ENCODE measurements at places on chromosomes 2 and 18. TPM values are rescaled to one million over a fixed set of nuclear protein-coding genes. Genes with fewer than 3 reads are reported as not detected.

KIDINS220 gene
- 43.8 TPM for total RNA-seq

SPP2 gene
- total RNA-seq: not detected

- H3K27ac ChIP-seq: no peak overlapping the region
- H3K36me3 ChIP-seq: no peaks in the 10 kb centered on the region
- no peak for DNase-seq
- H3K4me1 ChIP-seq: no peaks in the 10 kb centered on the region
Measured at GRCh38 chr2:225865468-225865867, 466.0 kb downstream of the NYAP2 start.

GRCh38 chr2:133097666-133098065, 427.7 kb upstream of the LYPD1 start:
- H3K36me3 ChIP-seq: no peaks in the 10 kb centered on the region
- no peak overlapping the region for H3K4me3 ChIP-seq
- H3K4me1 ChIP-seq: no peaks in the 10 kb centered on the region
- H3K27ac ChIP-seq: no peak overlapping the region
- no peak for DNase-seq

DNA sequence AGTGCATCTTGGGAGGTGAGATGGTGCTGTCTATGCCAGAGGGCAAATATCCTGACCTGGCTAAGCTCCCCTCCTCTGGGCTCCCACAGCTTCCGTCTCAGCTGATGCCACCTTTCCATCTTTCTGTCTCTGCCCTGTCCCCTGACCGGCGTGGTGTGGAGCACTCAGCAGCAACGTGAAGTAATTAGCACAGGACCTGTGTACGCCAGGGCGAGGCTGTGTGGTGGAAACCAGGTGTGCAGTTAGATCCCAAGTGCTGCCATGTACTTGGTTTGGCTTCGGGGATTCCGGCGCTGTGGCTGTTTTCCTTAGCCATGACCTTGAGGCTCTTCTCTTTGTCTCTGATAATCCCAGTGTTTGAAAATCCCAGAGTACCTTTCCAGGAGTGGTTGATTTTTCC, 36.5 kb downstream of the COA5 start:
- no peak overlapping the region for H3K27ac ChIP-seq
- peaks cover under 1% of the 10 kb centered on the region for H3K36me3 ChIP-seq
- peaks cover 15% of the 10 kb centered on the region for H3K4me1 ChIP-seq

GRCh38 chr18:35964319-35964718, 8.2 kb upstream of the RMP24 start:
- no peaks in the 10 kb centered on the region for H3K36me3 ChIP-seq
- no peak overlapping the region for H3K27ac ChIP-seq
- no peaks in the 10 kb centered on the region for H3K4me1 ChIP-seq
- no peak for DNase-seq
- no peak overlapping the region for H3K4me3 ChIP-seq

GRCh38 chr2:144267239-144267638, 252.7 kb downstream of the ZEB2 start:
- no peak overlapping the region for H3K4me3 ChIP-seq
- DNase-seq: no peak
- peaks cover 23% of the 10 kb centered on the region for H3K4me1 ChIP-seq
- no peaks in the 10 kb centered on the region for H3K27me3 ChIP-seq
- H3K36me3 ChIP-seq: no peaks in the 10 kb centered on the region
- H3K27ac ChIP-seq: peak overlapping the region; percentile 3

DNA sequence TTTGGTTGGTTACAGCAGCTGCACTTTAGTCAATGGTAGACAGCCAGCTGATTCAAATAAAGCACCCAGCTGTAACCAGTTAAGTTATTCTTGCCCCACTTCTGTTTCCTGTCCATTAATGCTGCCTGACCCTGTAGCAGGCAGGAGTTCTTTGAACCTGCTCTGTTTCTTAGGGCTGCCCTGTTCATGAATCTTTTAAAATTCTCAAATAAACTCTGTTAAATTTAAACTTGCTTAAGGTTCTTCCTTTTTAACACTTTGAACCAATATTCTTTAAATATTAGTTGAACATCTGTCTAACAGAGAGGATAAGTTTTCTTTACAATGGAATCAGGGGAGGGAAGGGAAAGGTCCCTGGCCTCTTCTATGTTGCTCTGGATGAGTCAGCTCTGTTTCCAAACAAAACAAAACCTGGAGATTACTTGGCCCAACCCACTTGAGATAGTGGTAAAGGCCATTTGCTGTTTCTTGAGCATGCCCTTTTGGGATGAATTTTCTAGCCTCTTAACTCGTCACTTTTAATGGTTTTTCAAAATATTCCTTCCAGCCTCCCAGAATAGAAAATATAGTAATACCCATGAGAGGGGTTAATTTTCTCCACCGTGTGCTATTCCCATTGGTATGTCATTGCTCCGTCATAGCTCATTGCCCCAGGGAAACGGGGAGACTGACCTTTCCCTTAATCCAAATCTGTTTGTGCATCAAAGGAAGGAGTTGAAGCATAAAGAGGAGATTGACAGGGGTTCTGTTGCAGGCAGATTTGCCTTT, 112.1 kb upstream of the FHL2 start:
- DNase-seq: no peak
- H3K27me3 ChIP-seq: peaks cover 41% of the 10 kb centered on the region
- no peak overlapping the region for H3K4me3 ChIP-seq
- H3K36me3 ChIP-seq: no peaks in the 10 kb centered on the region
- H3K4me1 ChIP-seq: no peaks in the 10 kb centered on the region
- no peak overlapping the region for H3K27ac ChIP-seq

GRCh38 chr2:95385570-95385984, 16.9 kb upstream of the FAHD2A start:
- H3K36me3 ChIP-seq: no peaks in the 10 kb centered on the region
- DNase-seq: no peak
- H3K27ac ChIP-seq: no peak overlapping the region

- H3K27me3 ChIP-seq: peaks cover 12% of the 10 kb centered on the region
- H3K4me3 ChIP-seq: peak overlapping the region; percentile 78
- peak overlapping the region; percentile 80 for H3K27ac ChIP-seq
- H3K36me3 ChIP-seq: no peaks in the 10 kb centered on the region
- H3K4me1 ChIP-seq: peaks cover 23% of the 10 kb centered on the region
- DNase-seq: peak; percentile 66
Measured at GRCh38 chr2:101473911-101474701, 806 bp downstream of the RFX8 start.

Data from natural killer cell treated with Interleukin-12 subunit alpha and Interleukin-12 subunit beta and Interleukin-15 and Interleukin-18, amount 100 ng/mL, for 72 hours (primary cell).